ENCODE measurements at places on chromosomes 6 and 20. TPM values are rescaled to one million over a fixed set of nuclear protein-coding genes. Genes with fewer than 3 reads are reported as not detected.

GRCh38 chr20:52017669-52018317 is 173.8 kb downstream of the ZFP64 start:
- DNase-seq: no peak

DNA sequence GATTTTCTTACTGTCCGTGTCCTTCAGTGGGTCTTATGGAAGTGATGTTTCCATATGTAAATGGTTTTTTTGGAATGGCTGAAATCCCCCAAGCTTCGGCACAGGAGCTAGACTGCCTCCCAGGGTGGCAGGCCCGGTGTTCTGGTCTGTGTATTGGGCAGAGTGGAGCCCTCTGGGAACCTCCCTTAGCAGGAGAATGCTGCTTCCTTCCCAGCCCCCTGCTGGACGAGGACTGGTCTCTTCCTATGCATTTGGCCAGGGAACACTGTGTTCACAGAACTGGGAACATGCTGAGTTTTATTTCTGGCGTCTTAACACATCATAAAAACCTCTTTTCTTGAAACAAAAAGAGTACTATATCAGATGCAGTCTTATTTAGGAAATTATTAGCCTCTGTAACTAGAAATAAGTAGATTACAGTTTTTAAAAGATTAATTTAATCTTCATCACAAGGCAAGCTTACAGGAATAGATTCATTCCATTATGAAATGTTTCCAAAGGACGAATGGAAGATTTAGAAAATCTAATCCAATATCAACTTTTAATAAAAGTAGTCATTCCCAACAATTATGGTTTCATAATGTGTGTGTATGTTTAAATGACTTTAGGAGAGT is 56.6 kb downstream of the SYTL3 start:
- no peak for DNase-seq

Gene CLPSL2
- 0.57 TPM for total RNA-seq

Gene ADAM33
- total RNA-seq: 0.62 TPM

GRCh38 chr20:45091366-45091765 is 9.6 kb downstream of the KCNS1 start:
- DNase-seq: no peak

DNA sequence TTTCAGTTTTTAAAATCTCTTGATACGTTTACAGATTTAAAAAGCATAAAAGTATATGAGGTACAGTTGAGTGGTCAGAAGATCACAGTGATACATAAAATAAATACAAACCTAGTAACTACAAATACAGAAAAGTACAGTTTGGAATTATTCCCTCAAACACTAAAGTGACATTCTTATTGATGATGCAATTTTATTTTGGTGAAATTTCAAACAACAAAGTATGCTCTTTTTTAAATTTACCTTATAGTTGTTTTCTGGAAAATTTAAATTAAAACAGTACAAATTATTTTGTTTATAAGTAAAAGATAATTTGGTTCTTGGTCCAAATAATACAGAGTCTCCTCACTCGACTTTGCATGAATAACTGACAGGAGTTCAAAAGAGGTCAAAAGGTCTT is 1305.1 kb upstream of the GJE1 start:
- DNase-seq: no peak

Gene ZMYND8
- total RNA-seq: 50.7 TPM

GRCh38 chr6:76703285-76703684 is 630.8 kb upstream of the IMPG1 start:
- no peak for DNase-seq

GRCh38 chr6:166258854-166259276 is 49.3 kb downstream of the PRR18 start:
- no peak for DNase-seq

DNA sequence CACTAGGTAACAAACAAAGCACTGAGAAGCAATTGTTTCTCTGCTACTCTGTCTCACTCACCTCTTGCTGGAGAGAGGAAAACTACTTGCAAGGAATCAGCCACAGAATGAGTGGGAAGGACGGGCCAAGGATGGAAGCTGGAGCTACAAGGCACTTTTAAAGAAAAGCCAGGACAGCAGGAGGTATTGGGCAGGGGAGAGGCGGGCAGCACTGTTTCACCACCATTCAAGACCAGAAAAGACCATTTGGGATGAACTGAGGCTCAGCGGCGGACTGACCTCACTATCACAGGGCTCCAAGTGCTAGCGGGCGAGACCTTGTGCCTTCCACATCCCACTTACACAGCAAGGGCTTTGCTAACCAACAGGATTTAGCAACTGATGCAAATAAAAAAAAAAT is 137.4 kb downstream of the IPCEF1 start:
- DNase-seq: no peak

DNA sequence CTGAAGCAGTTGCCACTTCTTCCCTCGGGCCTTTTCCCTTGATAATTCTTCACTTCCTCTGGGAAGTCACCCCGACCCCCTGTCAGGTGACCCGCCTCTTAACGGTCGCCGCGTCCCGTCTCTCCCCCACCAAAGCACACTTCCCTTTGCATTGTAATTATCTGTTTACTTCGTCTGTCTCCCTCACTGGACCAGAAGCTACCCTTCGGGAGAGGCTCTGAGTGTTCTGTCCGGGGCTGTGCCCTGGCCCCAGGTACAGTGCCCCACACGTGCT is 771 bp upstream of the SNAI1 start:
- DNase-seq: no peak

- DNase-seq: peak; percentile 27
These were observed 74.2 kb downstream of the CD164 start for GRCh38 chr6:109308018-109308492.

GRCh38 chr6:72580281-72580940 is 41.5 kb upstream of the KCNQ5 start:
- peak; percentile 76 for DNase-seq

DNA sequence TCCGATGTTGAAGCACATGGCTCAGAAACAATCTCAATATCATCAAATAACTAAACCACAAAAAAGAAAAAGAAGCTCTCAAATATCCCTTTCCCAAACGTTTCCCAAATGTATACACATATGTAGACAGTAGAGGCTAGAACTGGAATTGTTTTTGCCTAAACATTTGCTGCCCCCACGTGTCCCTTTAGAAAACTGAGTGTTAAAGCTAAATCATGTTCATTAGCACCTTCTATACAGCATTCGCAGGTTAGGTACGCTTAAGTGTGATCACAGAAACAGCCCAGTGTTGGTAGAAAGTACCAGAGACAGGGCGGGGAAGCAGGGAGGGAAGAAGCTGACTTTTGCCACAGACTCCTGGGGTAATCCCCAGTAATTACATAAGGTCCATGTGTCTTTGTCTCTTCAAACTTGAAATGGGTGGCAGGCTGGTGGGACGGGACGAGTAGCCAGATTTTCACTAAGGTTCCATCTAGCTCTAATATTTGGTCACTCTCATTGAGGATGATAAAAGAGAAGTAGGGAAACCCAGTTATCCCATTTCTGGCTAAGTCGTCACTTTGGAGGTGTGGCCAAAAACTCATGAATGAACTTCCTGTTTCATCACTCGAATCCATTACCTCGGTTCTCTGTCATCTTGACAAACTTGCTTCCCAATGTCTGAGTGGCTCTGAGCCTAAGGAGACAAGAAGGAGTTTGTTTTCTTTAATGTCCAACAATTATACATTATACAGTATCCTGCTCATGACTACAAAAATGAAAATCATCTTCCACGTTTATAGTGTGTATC is 15.0 kb upstream of the TFAP2A start:
- no peak for DNase-seq

DNA sequence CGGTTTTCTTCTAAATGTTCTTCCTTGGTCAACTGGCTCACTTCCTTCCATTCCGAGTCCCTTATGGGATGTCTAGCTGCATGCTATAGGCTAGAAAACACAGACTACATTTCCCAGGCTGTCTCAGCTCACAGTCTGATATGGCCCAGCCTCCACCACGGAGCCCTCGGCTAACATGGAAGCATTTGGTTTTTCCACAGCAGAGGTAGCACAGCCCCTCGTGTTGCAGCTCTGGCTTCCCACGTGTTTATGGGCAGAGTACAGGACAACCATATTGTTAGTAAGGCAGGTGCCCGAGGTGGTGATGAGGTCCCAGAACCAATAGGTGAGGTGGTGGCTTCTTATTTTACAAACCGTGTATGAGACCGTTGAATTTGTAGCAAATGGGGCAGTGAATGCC is 8.7 kb downstream of the GPLD1 start:
- no peak for DNase-seq

- no peak for DNase-seq
These were observed 5.8 kb downstream of the C6orf120 start for GRCh38 chr6:169707772-169708171.

Gene TNF
- total RNA-seq: 0.64 TPM

Gene OR2J3
- not detected for total RNA-seq

DNA sequence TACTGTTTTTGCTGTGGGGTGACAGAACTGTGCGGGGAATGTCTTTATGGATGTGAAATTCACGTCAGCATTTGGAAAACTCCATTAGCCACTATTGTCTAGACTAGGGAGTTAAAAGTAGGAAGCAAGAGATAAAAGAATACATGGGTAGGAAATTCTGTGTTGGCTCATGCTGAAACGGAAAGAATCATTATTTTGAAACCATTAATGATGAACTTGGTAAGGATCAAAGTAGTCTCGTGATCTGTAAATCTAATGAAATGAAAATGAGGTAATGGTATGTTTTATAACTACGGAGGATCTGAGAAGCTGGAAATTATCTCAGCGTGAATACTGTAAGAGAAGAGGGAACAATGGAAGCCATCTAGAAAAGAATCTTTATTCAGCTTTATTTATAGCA is 11.1 kb upstream of the CD40 start:
- DNase-seq: no peak

DNA sequence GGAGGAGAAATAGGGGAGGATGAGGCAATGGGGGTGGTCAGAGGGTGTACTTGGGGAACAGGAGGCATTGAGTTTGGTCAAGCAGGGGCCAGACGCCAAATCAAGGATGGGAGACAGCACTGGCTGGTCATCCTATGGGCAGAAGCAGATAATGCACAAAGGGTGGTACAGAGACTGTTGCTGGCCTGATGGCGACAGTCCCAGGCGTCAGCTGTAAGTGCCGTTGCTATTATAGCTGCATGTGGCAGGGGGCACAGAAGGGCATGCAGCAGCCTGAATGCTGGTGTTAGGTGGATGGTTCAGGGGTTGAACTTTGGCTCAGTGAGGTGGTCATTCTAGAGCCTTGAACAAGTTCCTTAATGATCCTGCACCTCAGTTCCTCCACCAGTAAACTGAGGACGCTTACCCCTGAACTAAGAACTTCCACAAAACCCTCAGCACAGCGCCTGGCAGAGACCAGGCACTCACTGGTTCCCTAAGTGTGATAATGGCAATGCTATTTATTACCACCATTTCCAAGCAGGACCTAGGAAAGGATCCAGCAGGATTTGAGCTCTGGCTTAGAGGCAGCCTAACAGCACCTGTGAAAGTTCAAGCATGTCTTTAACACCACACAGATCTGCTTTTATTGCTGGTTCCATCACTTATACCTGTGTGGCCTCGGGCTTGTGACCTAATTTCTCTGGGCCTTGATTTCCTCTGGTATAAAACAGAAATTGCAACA is 162.7 kb downstream of the INSM1 start:
- no peak for DNase-seq

- no peak for DNase-seq
These were observed 75.9 kb upstream of the EYA4 start for GRCh38 chr6:133165235-133165634.

DNA sequence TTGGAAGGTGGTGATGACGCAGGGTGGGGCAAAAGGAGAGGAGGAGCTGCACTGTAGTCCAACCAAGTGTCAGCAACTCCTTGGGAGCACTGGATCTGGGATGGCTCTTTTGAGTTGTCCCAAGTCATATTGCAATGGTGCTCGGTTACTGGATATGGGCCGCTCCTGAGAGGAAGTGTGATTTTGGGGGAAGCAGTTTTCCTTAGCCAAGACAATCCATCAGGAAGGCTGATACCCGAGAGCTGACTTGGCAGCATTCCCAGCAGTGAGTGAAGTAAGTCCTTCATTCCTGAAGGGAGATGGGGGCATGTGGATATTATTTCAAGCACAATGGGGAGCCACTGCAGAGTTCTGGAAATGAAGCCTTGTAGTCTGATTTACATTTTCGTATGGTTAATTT is 354.1 kb downstream of the RFPL4B start:
- DNase-seq: no peak

GRCh38 chr6:62042429-62042828 is 243.6 kb downstream of the KHDRBS2 start:
- DNase-seq: no peak

DNA sequence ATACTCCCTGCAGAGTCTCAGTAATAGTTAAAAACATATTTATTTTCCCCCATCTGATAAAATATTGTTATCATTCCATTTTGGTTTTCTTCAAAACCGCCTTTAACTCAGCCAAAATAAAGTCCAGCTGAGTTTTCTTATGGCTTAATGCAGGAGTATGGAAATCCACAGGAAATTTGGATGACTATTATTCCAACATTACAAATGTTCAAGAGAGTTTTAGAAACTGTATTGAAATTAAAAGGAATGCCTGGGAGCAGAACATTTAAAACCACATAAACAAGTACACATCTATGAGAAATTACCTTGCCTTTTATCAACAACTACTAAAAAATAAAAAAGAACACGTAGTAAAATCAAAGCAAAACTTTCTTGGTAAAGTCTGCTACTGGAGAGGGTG is 45.7 kb downstream of the NCOA7 start:
- DNase-seq: no peak

DNA sequence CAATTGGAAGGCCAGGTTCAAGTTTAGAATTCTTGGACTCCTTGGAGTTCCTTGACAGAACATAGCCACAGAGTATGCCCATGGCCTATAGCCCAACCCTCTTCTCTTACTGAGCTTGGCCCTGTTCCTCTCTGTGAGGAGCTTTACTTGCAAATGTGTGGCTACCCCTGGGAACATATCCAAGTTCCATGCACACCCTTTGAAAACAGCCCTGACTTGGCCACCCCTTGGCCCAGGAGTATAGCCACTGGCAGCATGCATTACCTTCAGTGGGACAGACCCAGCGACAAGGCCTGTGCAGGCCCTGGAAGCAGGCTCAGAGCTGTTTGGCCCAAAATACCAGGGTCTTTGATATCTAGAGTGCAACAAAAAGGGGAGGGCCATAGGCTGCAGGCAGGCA is 19.5 kb upstream of the MAS1 start:
- no peak for DNase-seq

DNA sequence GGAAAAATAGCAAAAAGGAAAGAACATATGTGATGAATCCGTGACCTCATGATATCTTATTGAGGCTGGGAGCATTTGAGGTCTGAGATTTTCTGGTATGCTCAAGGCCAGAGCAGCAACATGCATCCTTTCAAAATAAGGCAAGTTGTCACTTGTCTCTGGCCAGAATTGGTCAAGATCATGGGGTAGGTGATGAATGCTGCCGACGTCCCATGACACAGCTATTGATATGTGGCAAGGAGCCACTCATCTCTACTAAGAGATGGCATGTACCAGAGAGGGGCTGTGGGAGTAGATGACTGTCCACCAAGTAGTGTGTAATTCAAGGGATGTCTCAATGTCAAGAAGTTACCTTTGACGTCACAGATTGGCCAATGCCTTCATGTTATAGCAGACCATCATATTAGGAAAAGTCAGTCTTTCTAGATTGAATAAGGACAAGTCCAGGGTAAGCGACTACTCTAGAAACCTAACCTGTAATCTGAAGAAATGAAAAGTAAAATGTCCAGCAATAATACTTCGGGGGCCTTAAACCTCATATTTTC is 527.4 kb downstream of the BMP2 start:
- DNase-seq: no peak

Data from Panc1 (cell line).